ENCODE measurements at places on chromosomes 5 and 9.

DNA sequence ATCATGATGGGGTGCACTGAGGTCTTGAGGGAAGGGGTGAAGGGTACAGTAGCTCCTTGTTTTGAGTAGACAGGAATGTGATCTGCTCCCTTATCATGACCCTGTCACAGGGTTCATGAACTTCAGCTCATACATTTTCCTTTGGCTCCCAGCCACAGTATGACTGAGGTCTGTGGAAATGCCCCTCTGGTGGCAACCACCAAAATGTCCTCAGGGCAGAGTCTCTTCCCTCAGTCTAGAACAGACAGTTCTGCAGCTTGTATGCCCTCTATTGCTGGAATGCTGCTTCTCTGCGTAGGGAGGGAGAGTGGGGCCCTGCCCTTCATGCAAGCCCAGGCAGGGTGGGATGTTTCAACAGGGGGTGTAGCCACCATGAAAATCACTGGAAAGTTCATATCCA is 53.8 kb upstream of the SNCAIP start:
- no peak for DNase-seq

DNA sequence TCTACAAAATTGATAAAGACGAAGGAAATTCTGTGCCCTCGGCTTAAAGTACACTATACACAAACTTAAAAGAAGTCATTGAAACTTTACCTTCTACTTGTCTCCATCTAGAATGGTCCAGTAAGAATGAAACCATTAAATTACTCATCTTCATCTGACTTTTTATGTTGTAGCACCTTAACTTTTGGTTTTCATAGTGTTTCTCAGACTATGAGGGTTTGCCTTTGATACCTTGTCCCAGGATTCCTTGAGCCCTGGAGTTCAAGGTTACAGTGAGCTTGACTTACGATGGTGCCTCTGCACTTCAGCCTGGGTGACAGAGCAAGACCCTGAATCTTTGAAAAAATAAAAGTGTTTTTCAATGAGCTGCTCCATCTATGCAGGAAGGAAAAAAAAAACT is 132.2 kb downstream of the CDC42SE2 start:
- DNase-seq: no peak

GRCh38 chr5:28648108-28648507 is 1609.7 kb upstream of the CDH9 start:
- no peak for DNase-seq

GRCh38 chr5:172897481-172898217 is 61.6 kb upstream of the RPL26L1 start:
- DNase-seq: no peak

GRCh38 chr5:26492906-26493459 is 545.4 kb downstream of the CDH9 start:
- no peak for DNase-seq

DNA sequence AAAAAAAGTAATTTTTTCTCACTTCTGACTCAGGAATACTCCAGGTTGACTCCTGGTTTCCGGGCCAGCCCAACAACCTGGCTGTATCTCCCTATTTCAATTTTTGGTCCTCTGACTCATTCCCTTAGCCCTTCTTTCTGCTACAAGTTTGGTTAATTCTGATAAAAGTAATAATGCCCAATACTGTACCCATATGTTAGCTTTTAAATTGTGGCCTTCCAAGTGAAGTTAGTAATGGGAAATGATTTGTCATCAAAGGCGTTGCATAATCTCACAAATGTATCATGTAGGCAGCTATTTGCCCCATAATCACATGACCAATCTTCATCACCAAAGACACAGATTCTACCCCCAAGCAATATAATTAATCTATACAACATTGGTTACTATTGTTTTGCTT is 31.1 kb upstream of the BNC2 start:
- no peak for DNase-seq

- DNase-seq: no peak
These were observed 18.6 kb upstream of the ALDH1A1 start for GRCh38 chr9:72971411-72971810.

GRCh38 chr9:90834828-90835595 is 33.4 kb downstream of the SYK start:
- no peak for DNase-seq

- no peak for DNase-seq
These were observed 367.6 kb downstream of the PDE4D start for GRCh38 chr5:59525957-59526356.

DNA sequence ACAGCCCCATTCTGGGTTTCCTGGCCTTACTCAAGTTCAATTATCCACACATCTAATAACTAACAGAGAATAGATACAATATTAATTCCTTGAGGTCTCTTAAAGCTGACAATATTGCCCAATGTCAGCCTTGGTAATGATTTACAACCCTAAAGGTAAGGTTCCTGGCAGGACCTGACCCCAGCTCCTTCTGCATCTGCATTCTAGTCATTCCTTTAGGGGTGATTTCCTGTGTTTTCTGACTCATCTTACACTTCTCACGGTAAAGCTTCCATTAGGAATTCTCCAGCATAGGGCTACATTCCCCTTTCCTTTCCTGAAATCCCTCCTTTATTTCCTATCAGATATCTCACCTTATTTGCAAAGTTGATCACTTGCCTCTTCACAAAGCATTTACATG is 9.3 kb downstream of the HAVCR1 start:
- DNase-seq: no peak

GRCh38 chr5:179879003-179879689 is 20.5 kb upstream of the MRNIP start:
- DNase-seq: no peak

- DNase-seq: no peak
These were observed 105.9 kb downstream of the HOMER1 start for GRCh38 chr5:79408028-79408427.

DNA sequence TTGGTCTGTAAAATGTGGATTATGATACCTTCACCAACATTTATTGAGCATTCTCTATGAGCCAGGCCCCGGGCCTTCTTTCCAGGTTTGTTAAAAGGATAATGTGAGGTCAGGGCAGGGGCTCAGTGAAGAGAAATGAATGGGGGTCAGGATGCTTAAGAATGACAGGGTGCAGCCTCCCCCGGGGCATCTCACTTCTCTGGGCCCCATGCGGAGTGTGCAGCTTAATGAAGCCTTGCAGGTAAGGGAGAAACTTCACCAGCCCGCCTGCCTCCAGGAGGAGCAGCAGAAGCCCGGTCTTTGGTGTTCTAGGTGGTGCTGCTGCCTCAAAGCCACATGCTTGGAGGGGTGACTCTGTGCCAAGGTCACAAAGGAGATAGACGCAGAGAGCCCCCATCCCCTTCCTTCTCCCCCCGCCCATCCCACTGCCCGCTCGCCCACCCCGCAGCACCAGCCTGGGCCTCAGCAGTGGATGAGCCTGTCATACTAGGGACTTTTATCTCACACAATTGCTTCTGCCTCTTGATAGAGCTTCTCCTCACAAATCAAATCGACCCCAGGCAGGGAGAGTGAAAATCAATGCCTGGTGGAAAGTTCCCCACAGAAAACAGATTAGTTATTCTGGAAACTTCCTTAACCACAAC is 244.8 kb downstream of the PBX3 start:
- no peak for DNase-seq

DNA sequence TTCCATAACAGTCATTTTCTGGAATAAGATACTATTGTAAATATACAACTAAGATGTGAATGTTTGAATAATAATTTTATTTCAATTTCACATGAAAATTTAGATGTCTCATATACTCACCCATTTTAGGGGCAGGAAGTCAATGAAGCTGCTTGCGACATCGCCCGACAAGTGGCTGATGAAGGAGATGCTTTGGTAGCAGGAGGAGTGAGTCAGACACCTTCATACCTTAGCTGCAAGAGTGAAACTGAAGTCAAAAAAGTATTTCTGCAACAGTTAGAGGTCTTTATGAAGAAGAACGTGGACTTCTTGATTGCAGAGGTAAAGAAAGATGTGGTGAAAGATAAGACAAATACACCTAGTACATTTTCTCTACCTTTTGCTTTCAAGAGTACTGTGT is 8.6 kb downstream of the BHMT start:
- DNase-seq: no peak
